ENCODE measurements at places on chromosomes 12 and 14. TPM values are rescaled to one million over a fixed set of nuclear protein-coding genes. Genes with fewer than 3 reads are reported as not detected.

- H3K27me3 ChIP-seq: no peaks in the 10 kb centered on the region
- DNase-seq: no peak
- no peak overlapping the region for H3K4me3 ChIP-seq
Measured at GRCh38 chr14:31000629-31001338, 24.7 kb upstream of the AP4S1 start.

DNA sequence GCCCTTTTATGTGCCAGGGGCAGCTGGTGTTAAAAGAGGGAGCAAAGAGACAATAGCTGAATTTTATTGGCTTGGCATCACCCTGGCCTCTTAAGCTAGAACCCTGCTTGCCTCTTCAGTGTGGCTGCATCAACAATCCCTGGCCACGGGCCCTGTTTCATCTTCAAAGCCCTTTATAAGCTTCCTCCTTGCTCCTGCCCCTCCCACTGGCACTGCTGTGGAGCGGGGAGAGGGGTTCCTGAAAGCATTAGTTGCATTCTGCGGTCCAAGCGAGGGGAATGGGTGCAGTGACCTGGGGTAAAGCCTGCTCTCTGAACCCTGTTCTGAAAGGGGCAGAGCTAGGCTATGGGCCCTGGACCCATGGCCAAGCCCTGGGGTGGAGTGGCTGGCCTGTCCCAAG lies 220 bp upstream of the KRT83 start:
- no peaks in the 10 kb centered on the region for H3K36me3 ChIP-seq
- H3K4me1 ChIP-seq: no peaks in the 10 kb centered on the region
- H3K27ac ChIP-seq: no peak overlapping the region
- DNase-seq: no peak
- no peak overlapping the region for H3K4me3 ChIP-seq
- peaks cover 28% of the 10 kb centered on the region for H3K27me3 ChIP-seq

GRCh38 chr14:93160353-93160801 lies 24.3 kb downstream of the MOAP1 start:
- H3K27me3 ChIP-seq: peaks cover 2% of the 10 kb centered on the region
- H3K4me1 ChIP-seq: no peaks in the 10 kb centered on the region
- H3K27ac ChIP-seq: no peak overlapping the region
- H3K36me3 ChIP-seq: no peaks in the 10 kb centered on the region
- no peak for DNase-seq

DNA sequence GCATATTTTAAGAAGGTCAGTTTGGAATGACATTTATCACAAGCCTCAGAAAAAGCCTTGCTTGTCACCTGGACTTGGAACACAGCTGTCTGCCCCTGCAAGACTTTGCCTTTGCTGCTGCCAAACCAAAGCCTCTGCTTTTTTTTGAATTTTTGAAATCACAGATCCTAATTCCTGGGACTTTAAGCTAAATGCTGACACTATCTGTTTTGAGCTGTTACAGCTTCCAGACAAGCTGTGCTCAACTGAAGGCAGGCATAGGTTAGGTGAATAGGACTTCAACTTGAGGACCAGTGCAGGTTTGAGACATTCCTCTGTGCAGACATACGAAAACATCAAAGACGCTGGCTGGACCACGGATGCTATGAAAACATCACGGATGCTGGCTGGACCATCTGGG lies 11.3 kb upstream of the CDKN3 start:
- no peak overlapping the region for H3K4me3 ChIP-seq
- no peak overlapping the region for H3K27ac ChIP-seq
- H3K36me3 ChIP-seq: no peaks in the 10 kb centered on the region
- H3K4me1 ChIP-seq: no peaks in the 10 kb centered on the region
- no peak for DNase-seq

DNA sequence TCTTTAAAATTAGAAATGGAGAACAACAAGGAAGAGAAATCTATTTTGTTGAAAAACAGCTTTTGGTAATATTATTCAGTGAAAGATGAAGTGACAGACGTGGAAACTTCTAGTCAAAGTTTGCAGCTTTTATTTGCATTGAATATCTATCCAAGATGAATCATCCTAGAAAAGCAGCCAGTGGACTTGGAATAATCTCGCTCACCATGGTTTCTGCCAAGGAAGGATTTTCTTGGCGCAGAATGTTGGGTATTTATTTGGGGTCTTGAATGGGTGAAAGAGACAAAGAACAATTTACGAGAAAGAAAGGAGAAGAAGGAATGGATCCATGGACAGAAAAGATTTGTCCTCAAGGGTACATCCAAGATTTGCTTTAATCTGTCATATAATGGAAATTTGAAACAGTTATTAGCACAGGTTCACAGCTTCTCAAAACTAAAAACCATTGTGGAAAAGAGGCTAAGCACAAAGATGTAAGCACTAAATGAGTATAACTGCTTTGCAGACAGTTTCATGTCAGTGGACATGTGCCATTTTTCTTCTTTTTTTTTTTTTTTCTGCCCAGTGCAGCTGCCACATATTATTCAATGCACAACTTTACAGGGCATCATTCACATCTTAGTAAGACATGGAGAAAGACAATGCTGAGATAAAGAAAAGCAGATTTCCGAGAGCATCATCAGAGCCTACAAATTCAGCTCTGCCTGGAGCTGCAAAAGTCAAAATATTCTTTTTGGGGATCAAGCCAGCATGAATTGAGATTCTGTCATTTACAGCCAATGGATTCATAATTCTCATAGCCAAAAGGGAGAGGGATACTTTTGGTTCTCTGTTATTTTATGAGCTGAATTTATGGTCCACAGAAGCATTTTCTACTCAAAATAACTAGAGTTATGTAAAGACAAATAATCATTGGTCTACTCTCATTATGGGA lies 333.7 kb downstream of the DAD1 start:
- no peaks in the 10 kb centered on the region for H3K4me1 ChIP-seq
- no peaks in the 10 kb centered on the region for H3K36me3 ChIP-seq
- no peak overlapping the region for H3K27ac ChIP-seq
- no peak for DNase-seq

DNA sequence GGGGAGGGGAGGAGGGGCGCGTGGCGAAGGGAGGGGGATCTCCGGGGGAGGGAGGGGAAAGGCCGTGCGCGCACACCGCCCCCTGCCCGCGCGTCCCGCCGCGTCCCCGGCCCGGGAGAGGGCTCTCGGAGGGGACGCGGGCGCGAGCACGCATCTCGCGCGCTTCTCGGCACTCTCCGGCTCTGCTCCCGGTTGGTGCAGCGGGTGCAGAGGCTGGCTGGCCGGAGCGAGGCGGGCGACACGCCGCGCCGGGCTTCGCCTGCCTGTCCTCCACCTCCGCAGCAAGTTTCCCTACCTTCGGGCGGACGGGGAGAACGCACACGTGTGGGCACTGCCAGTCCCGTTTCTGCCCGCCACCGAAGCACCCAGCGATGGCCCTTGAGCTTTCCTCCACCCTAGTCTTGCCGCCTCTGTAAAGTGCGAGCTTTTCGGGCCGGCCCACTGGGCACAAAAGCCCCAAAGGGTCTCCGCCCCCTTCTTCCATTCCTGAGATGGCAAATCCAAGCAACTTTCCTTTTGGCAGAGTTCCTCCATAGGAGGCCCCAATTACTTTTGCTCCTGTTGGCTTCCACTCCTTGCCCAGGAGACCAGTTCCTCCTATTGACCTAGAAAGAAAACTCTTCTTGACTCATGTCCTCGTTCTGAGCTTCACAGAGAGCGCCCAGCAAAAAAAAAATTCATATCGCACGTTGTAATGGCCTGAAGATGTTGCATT lies 363 bp upstream of the CSAD start:
- peak overlapping the region; percentile 96 for H3K4me3 ChIP-seq
- peak overlapping the region; percentile 95 for H3K27ac ChIP-seq
- DNase-seq: peak; percentile 93
- H3K36me3 ChIP-seq: peaks cover 36% of the 10 kb centered on the region
- H3K4me1 ChIP-seq: peaks cover 50% of the 10 kb centered on the region
- no peaks in the 10 kb centered on the region for H3K27me3 ChIP-seq

GRCh38 chr14:83196236-83196635 lies 1662.6 kb upstream of the SEL1L start:
- DNase-seq: no peak
- H3K36me3 ChIP-seq: no peaks in the 10 kb centered on the region
- no peaks in the 10 kb centered on the region for H3K27me3 ChIP-seq
- H3K4me3 ChIP-seq: no peak overlapping the region

GRCh38 chr12:62744551-62744950 lies 190.4 kb downstream of the PPM1H start:
- no peaks in the 10 kb centered on the region for H3K36me3 ChIP-seq
- H3K4me1 ChIP-seq: peaks cover 3% of the 10 kb centered on the region
- DNase-seq: no peak
- no peak overlapping the region for H3K27ac ChIP-seq
- H3K27me3 ChIP-seq: peaks cover 6% of the 10 kb centered on the region

- no peak for DNase-seq
- no peak overlapping the region for H3K27ac ChIP-seq
- H3K27me3 ChIP-seq: no peaks in the 10 kb centered on the region
- no peaks in the 10 kb centered on the region for H3K36me3 ChIP-seq
Measured at GRCh38 chr14:41805633-41806032, 199.0 kb downstream of the LRFN5 start.

GRCh38 chr12:81261508-81262207 lies 183.8 kb downstream of the ACSS3 start:
- H3K4me3 ChIP-seq: no peak overlapping the region
- H3K4me1 ChIP-seq: no peaks in the 10 kb centered on the region
- H3K27ac ChIP-seq: no peak overlapping the region
- H3K36me3 ChIP-seq: no peaks in the 10 kb centered on the region
- DNase-seq: no peak

- H3K4me1 ChIP-seq: peaks cover 5% of the 10 kb centered on the region
- no peak for DNase-seq
- no peaks in the 10 kb centered on the region for H3K36me3 ChIP-seq
- peaks cover 3% of the 10 kb centered on the region for H3K27me3 ChIP-seq
- no peak overlapping the region for H3K4me3 ChIP-seq
Measured at GRCh38 chr12:91397866-91398532, 215.4 kb upstream of the DCN start.

DNA sequence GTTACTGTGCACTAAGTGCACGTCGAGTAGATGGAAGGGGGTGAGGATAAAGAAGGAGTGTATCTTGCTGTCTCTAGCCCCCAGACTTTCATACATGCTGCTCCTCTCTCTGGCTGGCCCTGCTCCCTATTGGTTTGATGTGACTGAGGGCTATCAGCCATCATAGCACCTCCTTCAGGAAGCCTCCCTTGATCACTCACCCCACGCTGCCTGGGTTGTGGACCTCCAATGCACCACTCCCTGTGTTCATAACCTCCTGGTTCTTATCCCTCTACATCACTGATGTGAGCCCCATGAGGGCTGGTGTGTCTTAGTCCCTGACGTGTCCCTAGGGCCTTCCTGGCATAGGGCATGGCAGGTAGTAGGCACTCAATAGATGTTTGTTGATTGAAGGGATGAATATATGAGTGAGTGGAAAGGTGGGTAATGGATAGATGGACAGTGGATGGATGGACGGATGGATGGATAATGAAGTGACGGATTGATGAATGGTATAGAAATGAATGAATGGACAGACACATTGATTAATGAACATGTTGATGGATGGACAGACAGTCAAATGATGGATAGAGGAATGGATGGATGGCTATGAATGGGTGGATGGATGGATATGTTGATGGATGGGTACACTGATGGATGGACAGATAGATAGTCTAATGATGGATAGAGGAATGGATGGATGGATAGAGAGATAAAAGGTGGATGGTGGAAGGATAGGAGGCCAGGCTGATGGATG lies 15.0 kb downstream of the SDSL start:
- H3K36me3 ChIP-seq: no peaks in the 10 kb centered on the region
- no peak for DNase-seq
- no peak overlapping the region for H3K4me3 ChIP-seq

- no peak overlapping the region for H3K4me3 ChIP-seq
- no peak for DNase-seq
- H3K27ac ChIP-seq: no peak overlapping the region
- H3K4me1 ChIP-seq: no peaks in the 10 kb centered on the region
- H3K27me3 ChIP-seq: no peaks in the 10 kb centered on the region
Measured at GRCh38 chr14:58873228-58873953, 235.6 kb downstream of the DACT1 start.

- no peak overlapping the region for H3K27ac ChIP-seq
- H3K27me3 ChIP-seq: no peaks in the 10 kb centered on the region
- no peak for DNase-seq
- no peaks in the 10 kb centered on the region for H3K36me3 ChIP-seq
- no peak overlapping the region for H3K4me3 ChIP-seq
Measured at GRCh38 chr14:58830121-58830520, 192.4 kb downstream of the DACT1 start.

DNA sequence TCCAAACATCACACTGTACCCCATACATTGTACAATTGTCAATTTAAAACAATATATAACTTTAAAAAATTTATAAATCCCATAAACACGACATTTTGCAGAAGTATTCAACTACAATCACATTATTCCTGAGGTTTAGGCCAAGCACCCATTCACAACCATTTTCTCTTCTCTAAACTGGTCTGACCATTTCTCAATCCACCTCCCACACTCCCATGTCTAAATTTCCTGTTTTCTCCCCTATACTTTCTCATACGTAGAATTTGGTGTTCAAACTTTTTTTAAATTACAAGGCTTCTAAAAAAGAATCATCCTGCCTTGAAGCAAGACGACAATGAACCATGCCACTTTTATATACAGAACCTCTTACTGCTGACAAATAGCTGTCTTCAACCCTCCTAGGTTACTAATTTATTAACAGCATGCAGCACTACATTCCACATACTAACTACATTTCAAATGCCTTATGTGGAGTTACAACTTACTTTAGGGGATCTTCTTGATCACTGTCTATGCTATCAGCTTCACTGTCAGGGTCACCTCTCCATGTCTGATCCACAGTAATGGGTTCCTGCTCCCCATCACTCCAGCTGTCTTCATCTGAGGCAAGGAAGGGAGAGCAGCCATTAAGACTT lies 3.4 kb downstream of the KANSL2 start:
- H3K27ac ChIP-seq: peak overlapping the region; percentile 96
- no peaks in the 10 kb centered on the region for H3K27me3 ChIP-seq
- DNase-seq: no peak
- H3K4me1 ChIP-seq: peaks cover 38% of the 10 kb centered on the region
- peak overlapping the region; percentile 98 for H3K4me3 ChIP-seq

Gene SIX1
- total RNA-seq: 0.31 TPM

Gene AQP6
- not detected for total RNA-seq

Gene CIDEB
- total RNA-seq: 21.8 TPM

Gene RSRC2
- total RNA-seq: 101 TPM

Gene DDX54
- 122 TPM for total RNA-seq

Gene TAMALIN
- 10.4 TPM for total RNA-seq

Gene CCNT1
- 68.7 TPM for total RNA-seq

Gene FAM161B
- 0.57 TPM for total RNA-seq

Data from activated CD4-positive, alpha-beta T cell treated with anti-CD3 and anti-CD28 coated beads, Interleukin-2, amount 10 ng/mL, durations not matched to agents 24 days and 14 days (primary cell).